ENCODE measurements at places on chromosomes 6 and 20.

DNA sequence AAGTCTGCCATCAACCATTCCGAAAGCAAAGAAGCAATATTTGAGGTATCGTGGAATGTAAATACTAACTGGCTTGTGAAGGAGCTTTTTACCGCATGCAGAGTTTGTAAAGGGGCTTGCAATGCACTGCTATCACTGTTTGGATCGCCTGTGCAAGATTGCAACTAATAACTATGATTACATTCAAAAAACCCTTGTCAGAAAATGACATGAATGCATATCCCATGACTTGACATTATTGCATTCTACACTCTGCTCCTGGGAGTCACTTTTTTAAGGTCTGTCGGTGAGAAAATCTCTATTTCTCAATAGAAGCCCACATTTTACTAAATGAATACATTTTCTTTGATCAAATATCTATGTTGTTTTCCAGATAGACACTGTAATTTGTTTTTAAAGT is 335.4 kb upstream of the SPTLC3 start:
- DNase-seq, result no peak

- no peak for DNase-seq
These were observed 44.5 kb downstream of the EDN1 start for GRCh38 chr6:12334526-12335130.

- no peak for DNase-seq
These were observed 97.4 kb upstream of the SOX4 start for GRCh38 chr6:21496196-21496595.

GRCh38 chr20:46108435-46108841 is 9.7 kb upstream of the CD40 start:
- DNase-seq, result no peak

- DNase-seq, result no peak
These were observed 14.3 kb downstream of the CRNKL1 start for GRCh38 chr20:20037960-20038359.

DNA sequence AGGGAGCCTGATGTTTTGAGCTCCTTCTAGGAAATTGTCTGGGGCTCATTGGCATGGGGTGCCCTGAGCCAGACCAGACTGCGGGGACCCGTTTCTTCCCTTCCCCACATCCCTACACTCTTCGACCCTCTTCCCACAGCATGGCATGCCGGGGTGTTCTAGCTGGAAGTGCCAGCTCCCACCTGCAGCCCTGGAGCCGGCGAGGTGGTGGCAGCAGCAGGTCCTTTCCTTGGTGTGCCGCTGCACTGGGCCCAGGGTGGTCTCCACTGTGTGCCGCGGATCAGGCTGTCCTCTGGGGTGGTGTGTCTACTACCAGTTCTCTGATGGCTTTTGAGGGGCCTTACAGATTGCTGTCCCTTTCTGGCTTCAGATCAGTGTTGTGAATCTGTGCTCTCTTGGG is 7.5 kb upstream of the RWDD1 start:
- DNase-seq, result no peak

DNA sequence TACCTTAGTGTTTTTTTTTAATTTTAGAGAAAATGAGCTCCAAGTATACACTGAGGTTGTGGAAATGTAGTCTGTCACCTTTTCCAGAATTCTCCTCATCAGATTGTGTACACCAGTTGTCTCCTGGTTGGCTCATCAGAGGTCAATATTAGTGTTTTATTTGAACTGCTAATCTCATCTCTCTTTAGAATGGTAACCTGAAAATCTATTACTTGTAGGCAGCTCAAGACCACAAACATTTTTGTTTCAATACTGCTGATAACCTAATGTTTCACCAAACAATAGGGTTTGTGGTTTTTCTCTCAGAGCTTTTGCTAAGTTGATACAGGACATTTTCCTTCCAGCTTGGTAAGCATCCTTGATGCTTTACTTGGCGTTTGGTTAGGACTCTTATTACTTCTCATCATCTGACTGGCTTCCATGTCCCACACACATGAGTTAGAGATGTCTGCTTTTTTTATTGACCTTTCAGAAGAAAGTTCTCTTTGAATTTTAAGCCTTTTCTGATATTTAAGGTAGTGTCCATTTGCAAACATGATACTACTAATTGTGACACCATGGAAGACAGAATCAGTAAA is 15.1 kb downstream of the ADGRG6 start:
- DNase-seq, result no peak

GRCh38 chr6:143559051-143559660 is 47.6 kb upstream of the FUCA2 start:
- no peak for DNase-seq

GRCh38 chr6:20182069-20182468 is 30.2 kb downstream of the MBOAT1 start:
- DNase-seq, result no peak

DNA sequence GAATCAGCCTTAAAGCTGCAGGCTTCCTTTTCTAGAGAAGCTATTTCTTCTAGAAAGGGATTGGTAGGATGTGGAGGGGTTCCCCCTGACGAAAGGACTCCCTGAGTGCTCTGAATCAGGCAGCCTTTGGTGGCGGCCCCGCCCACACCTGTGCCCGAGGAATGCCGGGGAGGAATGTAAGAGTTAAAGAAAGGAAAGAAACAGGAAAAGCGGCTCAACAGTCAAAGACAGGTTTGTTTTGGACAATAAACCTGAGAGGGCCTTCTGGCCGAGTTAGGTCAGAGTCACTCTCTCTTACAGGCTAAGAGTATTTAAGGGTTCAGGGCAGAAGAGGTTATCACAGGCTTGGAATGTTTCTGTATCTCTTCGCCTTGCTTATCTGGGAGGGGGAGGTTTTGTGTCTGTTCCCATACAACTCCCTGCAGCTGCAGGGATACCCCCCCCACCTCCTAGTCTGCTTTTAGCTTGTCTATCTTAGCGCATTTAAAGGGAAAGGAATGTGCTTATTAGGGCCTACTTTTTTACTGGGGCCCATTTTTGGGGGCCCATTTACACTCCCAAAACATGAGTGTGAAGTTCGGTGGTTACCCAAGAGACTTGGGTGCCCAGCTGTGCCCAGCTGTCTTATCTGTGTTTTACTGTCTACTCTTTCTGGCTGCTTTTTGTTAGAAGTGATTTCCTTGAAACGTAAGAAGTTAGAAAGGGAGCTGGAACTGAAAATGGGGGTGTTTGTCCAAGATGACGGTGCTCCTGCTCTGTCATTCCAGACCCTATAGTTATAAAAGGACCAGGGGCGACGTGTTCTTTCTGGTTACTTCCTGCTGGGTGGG is 32.8 kb downstream of the DYNLT1 start:
- DNase-seq, result no peak

- DNase-seq, result no peak
These were observed 22.5 kb upstream of the TAGAP start for GRCh38 chr6:159067334-159067733.

DNA sequence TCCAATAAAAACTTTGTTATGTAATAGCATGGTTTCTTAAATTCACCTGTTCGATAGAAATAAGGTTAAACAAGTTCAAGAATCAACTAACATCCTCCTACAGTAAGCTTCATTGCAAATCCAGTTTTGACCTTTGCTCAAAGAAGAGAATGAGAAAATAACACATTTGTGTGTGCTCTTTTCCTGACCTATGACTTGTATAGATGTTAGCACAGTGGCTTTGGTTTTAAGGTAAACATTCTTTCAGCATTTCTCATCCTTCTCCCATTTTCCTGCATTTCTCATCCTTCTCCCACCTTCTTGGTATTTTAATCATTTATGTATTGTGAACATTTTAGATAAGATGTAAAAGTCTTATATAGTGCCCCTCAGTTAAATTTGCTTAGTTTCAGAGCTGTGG is 73.9 kb downstream of the PLCB1 start:
- DNase-seq, result no peak

DNA sequence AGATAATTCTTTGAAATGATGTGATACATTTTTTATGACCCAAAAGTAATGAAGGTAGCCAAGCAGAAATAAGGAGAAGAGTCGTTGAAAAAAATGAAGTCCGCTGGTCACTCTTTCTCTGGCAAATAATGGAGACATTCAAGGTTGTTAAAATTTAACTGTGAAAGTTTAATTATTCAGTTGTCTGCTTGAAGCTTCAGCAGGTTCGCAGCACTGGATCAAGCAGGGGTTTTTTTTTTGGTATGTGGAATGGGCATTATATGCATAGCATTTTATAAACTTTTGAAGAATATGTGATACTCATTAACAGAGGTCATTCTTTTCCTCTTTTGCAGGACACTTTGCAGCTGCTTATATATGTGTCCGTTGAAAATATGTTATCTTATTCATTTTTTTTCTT is 21.6 kb upstream of the FUT9 start:
- no peak for DNase-seq

DNA sequence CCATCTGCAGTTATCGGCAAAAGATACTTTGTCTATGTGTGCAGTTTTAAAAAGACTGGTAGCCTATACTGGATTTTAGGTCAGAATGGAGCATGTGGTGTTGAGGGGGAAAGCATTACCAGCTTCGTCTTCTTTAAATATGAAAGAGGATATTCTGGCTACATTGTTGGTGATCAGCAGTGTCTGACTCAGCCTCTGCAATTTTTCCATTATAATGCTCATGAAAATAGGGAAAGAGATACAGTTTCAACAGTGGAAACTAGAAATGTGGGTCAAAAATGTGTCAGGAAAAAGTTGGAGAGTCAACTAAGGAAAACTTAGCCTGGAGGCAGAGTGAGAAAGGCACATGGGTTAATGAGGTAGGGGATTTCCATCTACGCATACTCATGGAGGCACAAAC is 45.2 kb downstream of the HDGFL1 start:
- no peak for DNase-seq

GRCh38 chr20:13644010-13644409 is 5.3 kb upstream of the TASP1 start:
- DNase-seq, result no peak

Data from activated CD8-positive, alpha-beta memory T cell treated with anti-CD3 and anti-CD28 coated beads for 1 hour (primary cell).